ENCODE measurements at places on chromosomes 5 and 9. TPM values are rescaled to one million over a fixed set of nuclear protein-coding genes. Genes with fewer than 3 reads are reported as not detected.

- DNase-seq, result peak; percentile 58
Measured at GRCh38 chr5:177545487-177546257, 8.7 kb downstream of the FAM193B start.

DNA sequence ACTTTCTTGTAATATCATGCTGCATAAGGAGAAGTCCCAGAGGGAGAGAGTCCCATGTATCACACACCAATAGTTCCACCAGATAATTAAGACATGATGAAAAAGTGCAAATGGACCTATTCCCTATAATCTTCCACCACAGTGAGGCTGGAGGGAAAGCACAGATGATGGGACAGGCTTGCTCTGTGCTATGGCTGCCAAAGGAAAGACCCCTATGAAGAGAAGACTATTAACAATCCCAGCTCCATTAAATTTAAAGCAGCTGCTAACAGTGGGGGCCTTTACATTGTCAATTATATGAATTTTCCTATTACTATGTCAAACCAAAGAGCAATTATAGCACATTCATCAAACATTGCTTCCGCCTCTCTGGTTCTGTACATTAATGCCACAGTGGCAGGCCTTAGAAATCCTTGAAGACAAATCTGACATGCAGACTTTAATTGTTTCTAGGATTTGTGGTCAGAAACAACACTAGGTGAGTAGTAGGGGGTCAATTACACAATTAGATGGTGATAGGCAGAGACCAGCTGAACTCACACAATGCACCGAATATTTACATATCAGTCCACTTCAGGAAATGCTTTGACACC lies 551.3 kb downstream of the TLE1 start:
- DNase-seq, result no peak

GRCh38 chr5:172002310-172002709 lies 4.1 kb downstream of the FBXW11 start:
- no peak for DNase-seq

DNA sequence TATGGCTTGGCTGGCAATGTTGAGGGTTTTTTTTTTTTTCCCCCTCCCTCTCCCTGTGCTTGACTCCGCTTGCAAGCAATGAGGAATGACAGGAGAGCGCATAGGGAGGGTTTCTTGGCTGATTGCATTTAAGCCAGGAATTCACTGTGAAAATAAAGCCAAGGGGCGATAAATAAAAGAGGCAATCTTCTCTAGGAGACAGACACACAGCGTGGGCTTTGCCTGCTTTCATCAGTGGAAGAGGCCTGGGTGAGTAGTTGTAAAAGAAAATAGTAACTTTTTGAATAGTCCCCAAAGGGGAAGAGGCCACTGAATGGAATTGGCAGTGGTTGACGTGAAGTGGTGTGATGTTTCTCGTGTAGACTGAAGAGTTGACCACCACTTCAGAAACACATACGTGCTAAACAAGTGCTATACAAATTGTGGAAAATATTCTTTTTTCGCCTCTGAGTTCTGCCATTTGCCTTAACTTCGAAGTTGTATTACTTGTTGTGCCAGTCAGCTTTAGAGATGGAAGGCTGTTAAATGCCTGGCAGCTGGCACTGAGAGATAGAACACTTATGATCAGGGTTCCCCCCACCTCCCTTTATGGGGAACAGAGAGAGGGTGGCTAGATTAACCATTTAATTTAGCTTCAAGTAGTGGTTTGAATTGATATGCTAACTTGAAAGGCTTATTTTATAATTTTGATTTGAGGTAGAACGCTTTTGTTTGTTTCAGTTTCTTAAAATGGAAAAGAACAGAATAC lies 3.0 kb downstream of the ZSWIM6 start:
- DNase-seq, result no peak

- no peak for DNase-seq
Measured at GRCh38 chr5:44664711-44665100, 144.0 kb upstream of the MRPS30 start.

GRCh38 chr5:144142139-144142823 lies 28.2 kb downstream of the YIPF5 start:
- peak; percentile 58 for DNase-seq

- DNase-seq, result no peak
Measured at GRCh38 chr9:106745876-106746275, 117.1 kb upstream of the ZNF462 start.

DNA sequence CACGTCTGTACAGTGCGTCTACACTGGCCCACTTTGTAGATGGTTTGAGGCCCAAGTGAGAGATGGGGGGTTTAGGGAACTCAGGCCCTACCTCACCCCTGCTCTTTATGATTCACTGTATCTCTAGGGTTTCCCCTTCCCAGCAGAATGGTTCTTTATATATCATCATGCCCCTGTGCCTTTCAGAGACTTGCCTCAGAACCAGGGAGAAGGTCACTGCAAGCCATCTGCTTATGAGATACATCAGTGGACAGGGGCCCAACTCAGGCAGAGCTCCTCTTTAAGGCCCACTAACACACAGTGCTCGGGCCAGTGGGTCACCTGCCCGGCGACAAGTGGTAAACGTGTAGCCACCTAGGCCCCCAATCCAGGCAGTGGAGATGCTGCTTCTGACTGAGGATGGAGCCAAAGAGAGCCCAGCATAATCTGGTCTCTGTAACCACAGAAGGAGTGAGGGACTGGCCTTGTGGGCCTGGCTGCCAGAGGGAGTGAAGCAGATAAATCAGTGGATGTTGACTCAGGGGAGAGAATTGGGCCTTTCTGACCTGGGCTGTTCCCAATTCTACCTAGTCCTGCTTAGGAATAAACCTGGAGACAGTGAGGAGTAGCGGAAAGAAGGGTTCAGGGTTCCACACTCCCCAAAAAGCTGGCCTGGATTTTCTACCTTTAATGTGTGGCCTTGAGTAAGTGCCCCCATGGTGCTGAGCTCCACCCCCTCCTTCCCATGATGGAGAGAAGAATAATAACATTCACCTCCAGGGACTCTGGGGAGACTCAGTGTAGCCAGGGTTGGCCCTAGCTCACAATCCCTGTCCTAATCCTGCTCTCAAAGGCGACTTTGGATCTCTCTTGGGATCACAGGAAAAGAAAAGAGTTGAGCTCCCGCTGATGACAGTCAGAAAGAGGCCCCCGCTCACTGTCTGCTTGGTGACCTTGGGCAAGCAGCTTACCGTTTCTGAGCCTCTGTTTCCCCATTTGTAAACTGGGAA lies 2.8 kb upstream of the DUSP1 start:
- DNase-seq, result no peak

DNA sequence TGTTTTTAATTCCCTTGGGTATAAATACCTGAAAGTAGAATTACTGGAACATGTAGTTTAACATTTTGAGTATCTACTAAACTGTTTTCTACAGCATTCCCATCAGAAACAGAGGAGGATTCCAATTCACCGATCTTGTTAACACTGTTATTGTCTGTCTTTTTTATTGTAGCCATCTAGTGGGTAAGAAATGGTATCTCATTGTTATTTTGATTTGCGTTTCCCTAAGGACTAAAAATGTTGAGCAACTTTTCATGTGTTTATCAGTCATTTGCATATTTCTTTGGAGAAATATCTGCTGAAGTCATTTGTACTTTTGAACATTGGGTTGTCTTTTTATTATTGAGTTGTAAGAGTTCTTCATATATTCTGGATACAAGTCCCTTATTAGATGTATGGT lies 135.2 kb upstream of the NFIL3 start:
- DNase-seq, result no peak

DNA sequence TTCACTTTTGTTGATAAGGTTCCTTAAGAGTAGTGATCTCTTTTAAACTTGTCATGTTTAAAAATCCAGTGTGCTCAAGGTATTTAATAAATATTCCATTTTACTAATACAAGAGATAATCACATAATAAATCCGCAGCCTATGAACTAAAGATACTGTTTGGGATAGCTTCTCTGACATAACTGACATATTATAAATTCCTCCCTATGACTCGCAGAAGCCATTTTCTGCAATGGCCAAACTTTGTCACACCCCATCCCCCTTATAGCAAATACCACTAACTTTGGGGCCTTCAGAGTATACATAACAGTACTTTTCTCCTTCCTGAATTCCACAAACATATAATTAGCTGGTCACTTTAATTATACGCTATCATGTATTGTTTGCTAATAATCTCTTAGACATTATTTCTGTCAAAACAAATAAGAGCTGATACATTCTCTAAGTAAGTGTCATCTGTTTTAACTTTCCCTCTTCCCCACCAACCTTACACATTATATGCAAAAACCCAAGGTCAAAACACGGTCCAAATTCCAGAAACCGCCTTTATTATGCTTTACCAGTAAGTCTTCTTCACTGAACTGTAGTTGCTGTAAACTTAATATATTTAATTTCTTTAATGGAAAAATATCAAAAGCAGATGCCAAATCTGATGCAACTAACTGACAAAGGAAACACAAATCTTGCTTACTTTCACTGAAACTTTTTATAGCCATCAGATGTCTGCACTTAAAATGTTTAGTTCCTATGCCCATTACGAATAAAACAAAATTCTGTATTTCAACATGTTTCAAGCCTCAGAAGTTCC lies 971 bp downstream of the TMEM267 start:
- no peak for DNase-seq

- DNase-seq, result peak; percentile 75
Measured at GRCh38 chr5:150298701-150299451, 3.8 kb downstream of the ARSI start.

The KYAT1 gene
- total RNA-seq, result 7.1 TPM

The AIF1L gene
- 3.3 TPM for total RNA-seq

The MLANA gene
- not detected for total RNA-seq

The SLC36A2 gene
- total RNA-seq, result 0.14 TPM

The SEMA6A gene
- total RNA-seq, result 5.0 TPM

The C9orf152 gene
- total RNA-seq, result not detected

The FPGS gene
- total RNA-seq, result 49.8 TPM

The NIM1K gene
- not detected for total RNA-seq

Measured in H4 (cell line).